ENCODE measurements at places on chromosomes 7 and 10.

GRCh38 chr7:82810558-82811259 is 352.0 kb downstream of the PCLO start:
- DNase-seq = no peak

DNA sequence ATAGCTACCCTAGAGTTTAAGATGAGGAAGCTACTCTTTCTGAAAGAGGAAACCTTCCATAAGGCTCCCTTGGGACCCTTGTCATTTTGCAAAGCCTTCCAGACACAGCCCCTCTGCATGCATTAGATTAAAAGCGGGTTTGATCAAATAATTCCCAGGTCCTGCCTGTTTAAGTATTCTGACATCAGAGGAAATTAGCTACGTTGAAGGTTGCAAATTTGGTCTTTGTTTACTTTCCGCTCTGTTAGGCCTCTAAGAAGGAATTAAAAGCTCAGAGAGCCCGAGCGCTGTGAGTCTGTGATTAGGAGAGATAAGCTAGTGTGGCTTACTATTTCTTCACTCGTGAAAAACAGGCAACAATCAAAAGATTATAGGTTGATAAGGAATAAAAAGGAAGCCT is 1.4 kb upstream of the THSD7A start:
- no peak for DNase-seq

GRCh38 chr7:87106974-87107612 is 45.2 kb upstream of the DMTF1 start:
- no peak for DNase-seq

- DNase-seq = no peak
These were observed 229.1 kb upstream of the GRB10 start for GRCh38 chr7:51011710-51012350.

DNA sequence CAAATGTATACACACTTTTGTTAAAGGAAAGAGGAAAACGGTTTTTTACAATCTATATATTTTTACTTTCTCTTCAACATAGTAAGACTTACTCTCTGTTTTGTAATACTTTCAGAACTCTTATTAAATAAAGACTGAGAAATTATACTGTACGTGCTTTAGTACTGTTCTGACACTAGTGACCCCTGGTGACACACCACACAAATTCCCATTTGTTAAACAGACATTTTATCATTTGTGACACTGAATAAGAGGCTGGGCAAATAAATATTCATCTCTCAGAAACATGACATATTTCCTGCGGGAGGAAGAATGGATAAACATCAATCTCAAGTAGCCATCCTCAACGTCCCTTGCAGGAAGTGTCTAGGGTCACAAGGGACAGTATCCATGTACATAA is 68.9 kb upstream of the ZNF33B start:
- no peak for DNase-seq

- DNase-seq = no peak
These were observed 636.6 kb downstream of the TNS3 start for GRCh38 chr7:46945328-46945727.

- DNase-seq = no peak
These were observed 742.3 kb downstream of the TNS3 start for GRCh38 chr7:46839651-46840050.

DNA sequence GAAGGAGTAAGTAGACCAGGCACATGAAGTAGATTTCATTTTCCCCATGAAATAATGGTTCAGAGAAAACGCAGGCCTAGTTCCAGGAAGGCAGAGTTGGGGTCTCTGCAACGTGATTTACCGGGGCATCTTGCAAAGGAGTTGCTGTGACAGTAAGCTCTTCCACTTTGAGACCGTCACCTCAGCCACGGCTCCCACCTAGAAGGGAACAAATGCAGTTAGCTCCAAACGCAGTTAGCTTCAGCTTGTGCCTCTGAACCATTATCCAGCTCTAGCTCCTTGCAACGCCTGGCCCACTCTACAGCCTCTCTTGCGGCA is 7.0 kb upstream of the MYO1G start:
- DNase-seq = no peak

DNA sequence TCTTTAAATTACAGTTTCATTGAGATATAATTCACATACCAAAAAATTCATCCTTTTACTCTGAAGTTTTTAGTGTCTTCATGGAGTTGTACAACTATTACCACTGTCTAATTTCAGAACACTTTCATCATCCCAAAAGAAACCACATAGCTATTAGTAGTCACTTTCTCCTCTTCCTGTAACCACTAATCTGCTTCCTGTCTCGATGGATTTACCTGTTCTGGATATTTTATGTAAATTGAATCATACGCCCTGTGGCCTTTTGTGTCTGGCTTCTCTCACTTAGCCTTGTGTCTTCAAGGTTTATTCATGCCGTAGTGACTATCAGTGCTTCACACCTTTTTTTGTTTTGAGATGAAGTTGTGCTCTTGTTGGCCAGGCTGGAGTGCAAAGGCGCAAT is 135.5 kb downstream of the DOCK1 start:
- DNase-seq = no peak

DNA sequence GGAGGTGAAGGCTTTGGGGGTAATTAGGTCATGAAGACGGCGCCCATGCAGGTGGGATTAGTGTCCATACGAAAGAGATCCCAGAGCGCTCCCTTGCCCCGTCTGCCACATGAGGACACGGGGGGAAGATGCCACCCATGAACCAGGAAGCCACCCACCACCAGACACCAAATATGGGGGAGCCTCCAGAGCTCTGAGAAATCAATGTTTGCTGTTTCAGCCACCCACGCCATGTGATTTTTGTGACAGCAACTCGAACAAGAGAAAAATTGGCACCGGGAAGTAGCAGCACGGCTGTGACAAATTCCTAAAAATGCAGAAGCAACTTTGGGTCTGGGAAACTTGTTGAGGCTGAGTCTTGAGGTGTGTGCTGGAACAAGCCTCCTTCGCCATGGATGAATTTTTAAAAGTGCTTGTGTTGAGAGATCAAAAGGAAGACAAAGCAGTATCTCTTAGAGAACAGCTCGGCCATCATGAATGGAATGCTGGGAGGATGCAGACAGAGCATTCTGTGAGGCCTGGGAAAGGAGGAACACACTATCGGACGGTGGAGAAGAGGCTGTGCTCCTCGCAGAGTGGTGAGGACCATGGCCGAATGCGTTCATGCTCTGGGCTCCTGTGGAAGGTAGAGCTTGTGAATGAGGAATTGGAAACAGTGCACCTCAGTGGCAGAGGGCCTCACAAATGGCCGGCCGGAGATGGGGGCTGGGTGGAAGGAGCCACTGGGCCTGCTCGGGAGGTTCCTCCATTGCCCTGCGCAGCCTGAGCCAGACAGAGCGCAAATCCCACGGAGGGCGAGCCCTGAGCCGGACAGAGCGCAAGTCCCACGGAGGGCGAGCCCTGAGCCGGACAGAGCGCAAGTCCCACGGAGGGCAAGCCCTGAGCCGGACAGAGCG is 277.5 kb downstream of the PTPRN2 start:
- no peak for DNase-seq

DNA sequence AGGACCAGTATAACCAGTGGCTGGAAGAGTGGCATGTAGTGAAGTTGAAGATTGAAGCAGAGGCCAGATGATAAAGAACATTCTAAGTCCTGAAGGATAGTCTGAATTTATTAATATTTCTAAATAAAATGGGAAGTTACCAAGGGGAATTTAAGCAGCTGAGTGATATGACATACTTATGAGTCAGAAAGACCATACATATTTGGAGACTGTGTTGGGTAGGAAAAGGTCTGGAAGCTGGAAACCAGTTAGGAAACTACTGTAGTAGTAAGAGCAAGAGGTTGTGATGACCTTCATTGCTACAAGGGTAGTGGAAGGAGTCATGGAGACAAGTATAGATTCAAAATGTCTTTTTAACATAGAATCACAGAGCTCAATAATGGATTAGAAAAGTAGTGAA is 752.3 kb downstream of the SUGCT start:
- DNase-seq = no peak

DNA sequence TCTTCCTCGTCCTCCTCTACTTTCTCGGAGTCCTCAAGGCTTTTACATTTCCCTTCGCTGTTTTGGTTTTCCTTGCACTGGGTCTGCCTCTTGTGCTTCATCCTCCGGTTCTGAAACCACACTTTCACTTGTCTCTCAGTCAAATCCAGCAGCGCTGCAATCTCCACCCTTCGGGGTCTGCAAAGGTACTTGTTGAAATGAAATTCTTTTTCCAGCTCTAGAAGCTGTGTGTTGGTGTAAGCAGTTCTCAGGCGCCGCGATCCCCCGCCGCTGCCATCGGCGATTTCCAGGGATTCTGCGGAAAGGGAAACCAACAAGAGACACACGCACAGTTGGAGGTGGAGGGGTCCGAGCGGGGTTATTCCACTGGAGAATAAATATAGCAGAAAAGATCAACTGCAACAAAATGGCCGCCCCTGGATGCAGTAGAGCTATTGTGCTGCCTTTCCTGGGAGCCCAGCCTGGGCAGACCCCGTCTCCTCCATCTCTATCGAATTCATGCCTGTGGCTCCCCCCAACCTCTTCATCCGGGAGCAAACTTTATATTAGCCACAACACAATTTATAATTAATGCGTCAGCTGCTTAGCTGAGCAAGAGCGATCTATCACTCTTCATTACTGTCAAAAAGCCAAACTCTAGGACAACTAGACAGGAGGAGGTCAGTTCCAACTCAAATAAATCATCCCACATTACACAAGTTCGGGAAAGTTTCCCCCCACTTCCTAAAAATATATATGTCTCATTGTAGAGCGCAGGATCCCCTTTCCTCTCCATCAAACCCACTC is 1.1 kb downstream of the HOXA2 start:
- DNase-seq = no peak

DNA sequence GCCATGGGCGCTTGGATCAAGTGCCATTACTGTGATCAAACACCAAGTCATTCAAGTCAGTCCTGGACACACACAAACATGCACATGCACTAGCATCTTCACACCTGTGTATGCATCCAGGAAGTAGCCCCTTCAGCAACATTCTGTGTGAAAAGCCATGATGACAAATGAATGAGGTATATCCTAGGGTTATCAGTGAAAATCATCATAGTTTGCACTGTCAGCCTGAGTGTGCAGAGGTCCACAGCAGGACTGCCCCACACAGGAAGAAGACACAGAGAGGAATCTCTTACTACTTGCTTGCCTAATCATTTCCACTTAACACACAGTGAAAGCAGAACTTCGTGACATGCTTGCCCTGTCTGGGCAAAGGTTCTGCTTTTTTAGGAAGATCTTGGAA is 184.0 kb upstream of the ADO start:
- no peak for DNase-seq

DNA sequence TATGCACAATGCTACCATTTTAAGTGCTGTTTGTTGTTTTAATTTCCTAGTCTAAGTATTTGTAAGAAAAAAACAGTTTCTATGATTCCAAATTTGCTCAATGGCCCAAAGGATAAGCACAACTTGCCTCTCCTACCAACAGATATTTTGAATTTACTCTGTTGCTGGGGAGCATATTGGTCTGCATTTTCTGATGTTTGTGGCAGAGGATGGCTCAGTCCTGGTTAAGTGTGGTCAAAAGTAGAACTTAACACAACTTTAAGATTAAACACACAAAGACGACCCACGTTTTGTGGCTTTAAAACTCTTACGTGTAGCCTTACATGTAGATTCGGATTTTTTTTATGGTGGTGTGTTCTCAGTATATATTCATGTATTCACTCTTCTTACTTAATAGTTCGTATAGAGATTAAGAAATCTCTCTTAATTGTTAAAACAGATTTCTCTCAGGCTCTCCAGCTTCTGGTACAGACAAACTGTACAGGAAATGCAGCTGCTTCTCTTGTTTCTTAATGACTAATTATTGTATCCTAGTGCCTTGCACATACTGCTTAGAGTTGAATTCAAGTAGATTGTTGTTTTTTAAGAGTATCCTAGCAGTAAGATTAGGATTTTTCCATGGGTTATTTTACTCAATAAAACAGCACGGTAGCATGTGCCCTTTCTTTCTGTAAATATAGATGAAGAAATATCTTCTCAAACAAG is 86.2 kb downstream of the GPR85 start:
- DNase-seq = no peak

DNA sequence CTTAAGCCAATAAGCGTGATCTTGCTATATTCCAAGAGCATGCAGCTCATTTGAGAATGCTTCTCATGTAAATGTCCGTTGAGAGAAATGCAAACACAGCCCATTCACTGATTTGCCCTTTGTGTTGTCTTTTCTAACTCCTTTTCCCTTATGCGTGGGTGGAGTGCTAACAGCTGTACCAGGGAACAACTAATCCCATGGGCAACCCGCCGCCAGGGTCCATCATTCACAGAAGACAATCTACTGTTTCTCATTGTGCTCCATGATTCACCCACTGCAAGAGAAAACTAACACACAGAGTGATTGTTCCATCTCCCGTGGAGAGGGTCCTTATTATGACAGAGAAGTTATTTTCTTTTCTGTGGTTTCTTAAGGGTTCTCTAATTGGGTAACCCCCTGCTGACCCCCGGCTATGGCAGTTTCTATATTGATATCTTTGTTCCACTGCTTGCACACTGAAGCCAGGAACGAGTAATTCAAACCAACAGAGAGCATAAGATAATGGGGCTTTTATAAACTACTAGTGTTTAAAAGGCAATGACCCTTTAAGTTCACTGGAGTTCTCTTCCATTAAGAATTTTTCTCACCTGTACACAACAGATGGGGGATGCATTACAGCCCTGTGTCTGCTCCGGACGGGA is 298.7 kb downstream of the BAMBI start:
- no peak for DNase-seq

DNA sequence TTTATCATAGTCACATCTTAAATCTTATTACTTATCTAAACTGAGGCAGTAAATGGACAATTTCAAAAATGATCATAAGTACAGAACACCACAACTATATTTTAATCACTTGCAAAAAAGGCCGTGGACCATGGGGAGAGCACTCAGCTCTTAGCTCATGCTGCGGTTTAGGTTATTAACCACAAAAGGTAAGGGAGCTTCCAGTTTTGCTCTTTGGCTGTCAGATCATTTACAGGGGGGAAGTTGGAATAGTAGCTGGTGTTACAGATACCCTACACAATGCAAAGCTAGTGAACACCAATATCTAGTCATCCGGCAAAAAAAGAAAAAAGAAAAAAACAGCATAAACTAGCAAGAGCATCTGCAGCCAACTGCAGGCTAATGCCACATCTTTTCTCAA is 147.0 kb downstream of the BBS9 start:
- DNase-seq = no peak

DNA sequence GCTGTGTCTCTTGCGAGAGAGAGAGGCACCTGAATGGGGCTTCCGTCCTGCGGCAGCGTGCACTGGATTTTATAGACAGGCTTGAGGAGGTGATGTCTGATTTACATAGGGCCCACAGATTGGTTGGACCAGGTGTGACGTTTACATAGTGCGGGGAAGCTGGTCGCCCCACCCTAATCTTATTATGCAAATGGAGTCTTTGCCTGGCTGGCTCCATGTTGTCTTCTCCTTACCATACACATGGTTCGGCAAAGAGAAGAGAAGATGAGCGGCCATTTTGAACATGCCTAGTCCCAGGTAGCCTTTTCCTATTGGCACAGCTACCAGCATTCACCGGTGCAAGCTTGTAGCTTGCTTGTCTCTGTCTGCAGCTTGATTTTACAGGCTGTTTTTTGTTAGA is 238.5 kb upstream of the GALNT17 start:
- DNase-seq = no peak

DNA sequence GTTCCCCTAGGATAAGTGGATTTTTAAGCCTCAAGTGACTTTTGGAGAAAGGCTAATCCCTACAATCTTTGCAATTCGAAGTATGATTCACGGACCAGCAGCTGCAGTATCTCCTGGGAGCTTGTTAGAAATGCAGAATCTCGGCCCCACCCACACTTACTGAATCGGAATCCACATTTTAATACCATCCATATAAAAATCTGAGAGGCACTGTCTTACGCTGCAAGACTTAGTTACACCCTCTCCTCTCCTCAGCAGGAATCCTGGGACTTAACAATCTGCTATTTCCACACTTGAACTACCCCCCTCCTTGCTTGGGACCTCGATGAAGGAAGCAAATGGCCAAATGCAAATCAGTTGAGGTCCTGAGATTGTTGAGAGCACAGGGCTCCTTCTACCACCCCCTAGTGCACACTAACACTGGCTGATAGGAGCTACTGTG is 21.0 kb downstream of the ITPRIP start:
- no peak for DNase-seq

Data from natural killer cell (primary cell).